ENCODE measurements at places on chromosomes 7 and 10.
A peak's percentile ranks its signal among the peaks of the same experiment; 100 is the strongest.

DNA sequence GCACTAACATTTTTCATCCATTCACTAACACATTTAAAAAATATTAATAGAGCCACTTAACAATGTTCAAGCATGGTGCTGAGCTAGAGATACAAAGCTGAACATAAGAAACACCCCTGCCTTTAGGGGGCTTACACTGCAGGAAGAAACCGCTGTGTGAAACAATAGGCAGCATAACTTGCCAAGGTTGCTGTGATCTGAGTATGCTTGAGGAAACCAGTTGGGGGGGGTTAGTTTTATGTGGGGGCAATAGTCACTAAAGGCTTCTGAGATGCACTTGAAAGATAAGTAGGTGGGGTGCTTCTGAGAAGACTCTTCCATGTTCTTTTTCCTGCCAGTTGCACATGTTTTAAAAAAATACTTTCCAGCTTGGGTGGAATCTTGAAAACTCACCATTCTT, 2.8 kb downstream of the RBM17 start:
- no peak for DNase-seq

DNA sequence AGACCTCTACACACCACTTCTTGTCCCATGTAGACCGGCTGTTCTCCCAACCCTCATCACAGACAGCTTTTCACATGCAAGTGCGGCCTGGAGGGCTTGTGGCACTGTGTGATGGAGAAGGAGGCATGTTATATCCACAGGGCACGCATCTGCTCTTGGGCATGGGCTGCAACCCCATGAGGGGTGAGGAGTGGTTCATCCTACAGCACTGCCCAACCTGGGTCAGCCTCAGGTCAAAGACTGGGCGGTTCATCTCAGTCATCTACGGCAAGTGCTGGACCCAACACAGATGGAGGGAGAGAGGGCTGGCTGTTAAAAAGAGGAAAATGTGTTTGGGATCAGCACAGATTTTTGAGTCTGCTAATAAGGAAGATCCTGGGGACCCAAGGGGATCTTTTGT, 2.2 kb downstream of the FSCN3 start:
- no peak for DNase-seq

GRCh38 chr7:158996214-158997109, 140.1 kb downstream of the DYNC2I1 start:
- DNase-seq: no peak

DNA sequence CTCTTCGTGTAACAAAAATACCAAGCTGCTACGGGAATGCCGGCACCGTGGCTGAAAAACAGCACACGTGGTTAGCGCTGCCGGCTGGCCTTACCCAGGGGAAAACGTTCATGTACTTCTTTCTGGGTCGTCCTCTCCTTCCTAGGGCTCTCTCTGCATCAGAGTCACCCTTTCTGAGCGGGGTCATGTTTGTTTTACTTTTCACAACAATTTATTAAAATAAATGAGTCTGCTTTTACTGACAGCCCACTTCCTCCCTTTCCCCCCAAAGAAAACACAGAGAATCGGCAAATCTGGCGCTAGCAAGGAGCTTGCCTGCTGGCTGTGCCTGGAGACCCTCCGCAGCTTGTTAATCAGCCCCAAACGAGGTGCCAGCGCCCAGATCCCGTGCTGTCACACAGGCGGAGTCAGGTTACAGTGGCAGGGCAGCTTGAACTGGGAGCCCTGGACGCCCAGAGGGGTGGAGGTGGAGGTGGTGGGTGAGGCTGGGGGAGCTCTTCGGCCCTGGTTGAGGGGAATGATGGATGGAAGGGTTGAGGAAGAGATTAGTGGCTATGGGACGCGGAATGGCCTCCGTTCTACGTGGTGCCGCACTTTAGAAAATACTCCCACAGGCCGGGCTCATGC, 162.2 kb upstream of the TNS3 start:
- no peak for DNase-seq

GRCh38 chr7:25565949-25566348, 337.7 kb upstream of the NPVF start:
- DNase-seq: peak; percentile 69

- no peak for DNase-seq
These were observed 87.5 kb upstream of the ZNF92 start for GRCh38 chr7:65285906-65286864.

DNA sequence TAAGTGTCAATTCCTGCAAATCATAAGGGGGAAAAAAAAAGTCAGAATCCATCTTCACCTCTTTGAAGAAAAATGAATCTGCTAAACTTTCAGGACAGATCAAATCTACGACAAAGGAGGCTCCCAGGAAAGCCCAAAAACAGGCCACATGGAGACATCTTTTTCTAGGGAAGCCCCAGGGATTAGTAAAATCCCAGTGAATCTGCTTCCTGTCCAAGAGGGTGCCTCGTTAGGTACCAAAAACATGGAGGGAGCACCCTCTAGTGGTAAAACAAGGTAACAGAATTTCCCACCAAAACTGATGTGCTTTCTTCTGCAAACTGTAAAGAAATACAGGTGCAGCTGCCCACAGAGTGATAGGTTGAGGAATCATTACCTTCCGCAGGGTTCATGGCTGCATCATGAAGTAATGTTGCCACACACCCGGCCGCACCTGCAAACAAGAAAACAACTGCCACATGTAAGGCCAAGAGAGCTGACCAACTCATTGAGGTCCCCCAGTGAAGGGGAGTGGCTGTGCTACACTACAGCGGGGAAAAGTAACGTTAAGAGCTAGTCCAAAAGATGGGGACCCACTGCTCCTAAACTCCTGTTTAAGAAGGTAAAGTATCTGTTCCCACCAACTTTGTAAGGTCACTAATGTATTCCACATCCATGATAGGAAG, 7.9 kb downstream of the SLC25A28 start:
- peak; percentile 45 for DNase-seq

- DNase-seq: no peak
These were observed 10.0 kb upstream of the KMT2E start for GRCh38 chr7:105003872-105004510.

DNA sequence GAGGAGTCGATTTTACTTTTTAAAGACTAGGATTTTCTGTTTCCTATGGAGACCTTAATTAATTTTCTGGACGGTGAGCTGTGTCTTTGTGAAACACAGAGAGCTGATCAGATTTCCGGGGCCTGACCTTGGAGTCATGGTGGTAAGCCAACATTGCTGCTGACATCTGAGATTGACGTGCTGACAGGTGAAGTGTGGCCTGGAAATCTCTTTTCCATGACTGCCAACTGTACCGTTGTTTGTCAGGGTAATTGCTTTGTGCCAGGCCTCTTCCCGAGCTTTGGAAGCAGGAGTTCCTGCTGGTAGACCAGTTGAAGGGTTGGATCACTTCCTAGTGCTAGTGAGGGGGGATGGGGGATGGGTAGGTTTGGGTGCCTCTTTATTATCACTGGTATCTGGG, 71.2 kb downstream of the ADRA2A start:
- no peak for DNase-seq

GRCh38 chr10:34761453-34761852, 53.6 kb downstream of the PARD3 start:
- no peak for DNase-seq

GRCh38 chr7:85673876-85674275, 487.0 kb upstream of the SEMA3D start:
- DNase-seq: no peak

DNA sequence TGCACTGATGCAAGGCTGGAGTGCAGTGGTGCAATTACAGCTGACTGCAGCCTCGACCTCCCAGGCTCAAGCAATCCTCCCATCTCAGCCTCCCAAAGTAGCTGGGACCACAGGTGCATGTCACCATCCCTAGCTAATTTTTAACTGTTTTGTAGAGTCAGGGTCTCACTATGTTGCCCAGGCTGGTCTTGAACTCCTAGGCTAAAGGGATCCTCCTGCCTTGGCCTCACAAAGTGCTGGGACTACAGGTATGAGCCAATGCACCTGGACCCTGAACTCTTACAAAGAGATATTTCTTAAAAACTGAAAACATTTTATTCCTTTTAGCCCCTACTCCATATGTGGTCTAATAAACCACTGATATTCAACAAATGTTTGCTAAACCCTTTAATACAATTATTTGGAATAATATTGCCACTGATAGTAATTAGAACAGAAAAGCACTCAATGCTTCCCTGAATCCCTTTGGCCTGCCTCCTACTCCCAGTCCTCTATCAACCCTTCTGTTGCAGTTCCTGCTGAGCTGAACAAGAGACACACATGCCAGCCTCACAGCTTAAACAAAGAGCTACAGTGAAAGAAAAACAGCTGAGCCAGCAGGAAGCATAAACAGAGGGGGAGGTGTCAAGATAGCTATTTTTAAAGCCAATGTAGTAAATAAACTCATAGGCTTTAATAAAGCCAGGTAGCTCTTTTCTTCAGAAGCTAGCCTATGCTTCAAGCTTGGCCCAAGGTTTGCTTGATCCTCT, 7.0 kb upstream of the GNAI1 start:
- DNase-seq: no peak

DNA sequence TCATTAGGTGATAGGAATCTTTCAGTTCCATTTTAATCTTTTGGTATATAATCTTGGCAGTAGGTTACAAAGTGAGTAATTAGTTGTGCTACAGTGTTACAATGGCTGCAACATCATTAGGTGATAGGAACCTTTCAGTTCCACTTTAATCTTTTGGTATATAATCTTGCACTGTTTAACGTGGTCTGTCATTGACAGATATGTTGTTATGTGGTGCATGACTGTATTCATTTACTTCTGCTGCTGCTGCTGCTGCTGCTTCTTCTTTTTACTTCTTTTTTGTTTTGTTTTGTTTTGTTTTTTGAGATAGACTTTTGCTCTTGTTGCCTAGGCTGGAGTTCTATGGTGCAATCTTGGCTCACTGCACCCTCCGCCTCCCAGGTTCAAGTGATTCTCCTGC, 28.6 kb downstream of the ST7 start:
- DNase-seq: no peak

DNA sequence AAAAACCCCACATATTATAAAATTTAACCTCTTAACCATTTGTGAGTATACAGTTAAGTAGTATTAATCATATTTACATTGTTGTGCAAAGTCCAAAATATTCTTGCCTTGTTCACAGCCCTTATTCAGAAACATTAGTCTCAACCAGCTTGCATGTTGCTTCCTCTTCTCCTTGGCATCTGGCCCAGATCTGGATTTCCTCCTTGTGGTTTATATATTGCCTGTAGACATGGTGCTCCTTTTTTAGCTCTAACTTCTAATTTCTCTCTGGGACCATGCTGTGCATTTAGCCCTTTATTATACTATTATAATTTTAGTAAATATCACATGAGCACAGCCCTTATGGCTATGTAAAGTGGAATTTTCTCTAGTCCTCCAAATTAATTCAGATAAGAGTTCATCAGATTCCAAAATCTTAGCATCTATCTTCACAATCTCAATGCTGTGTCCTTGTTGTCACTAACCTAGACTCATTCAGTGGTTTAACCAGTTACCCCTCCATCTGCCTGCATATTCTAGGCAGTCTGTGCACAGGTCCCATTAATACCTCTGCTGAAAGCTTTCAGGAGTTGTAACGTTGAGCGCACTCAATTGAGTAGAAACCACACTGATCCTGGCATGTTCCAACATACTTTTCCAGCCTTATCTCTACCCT, 7.9 kb downstream of the CPED1 start:
- DNase-seq: peak; percentile 88

All from colonic mucosa (tissue), 4 donors.